ENCODE measurements at places on chromosomes 11 and 22. TPM values are rescaled to one million over a fixed set of nuclear protein-coding genes. Genes with fewer than 3 reads are reported as not detected.

GRCh38 chr22:19694696-19695095 lies 19.6 kb upstream of the SEPTIN5 start:
- H3K36me3 ChIP-seq: no peaks in the 10 kb centered on the region
- H3K4me1 ChIP-seq: peaks cover 3% of the 10 kb centered on the region
- no peak for DNase-seq
- no peaks in the 10 kb centered on the region for H3K27me3 ChIP-seq

- DNase-seq: no peak
- no peak overlapping the region for H3K4me3 ChIP-seq
- H3K36me3 ChIP-seq: peaks cover 23% of the 10 kb centered on the region
Observed at GRCh38 chr11:69086152-69087132, 37.7 kb downstream of the TPCN2 start.

DNA sequence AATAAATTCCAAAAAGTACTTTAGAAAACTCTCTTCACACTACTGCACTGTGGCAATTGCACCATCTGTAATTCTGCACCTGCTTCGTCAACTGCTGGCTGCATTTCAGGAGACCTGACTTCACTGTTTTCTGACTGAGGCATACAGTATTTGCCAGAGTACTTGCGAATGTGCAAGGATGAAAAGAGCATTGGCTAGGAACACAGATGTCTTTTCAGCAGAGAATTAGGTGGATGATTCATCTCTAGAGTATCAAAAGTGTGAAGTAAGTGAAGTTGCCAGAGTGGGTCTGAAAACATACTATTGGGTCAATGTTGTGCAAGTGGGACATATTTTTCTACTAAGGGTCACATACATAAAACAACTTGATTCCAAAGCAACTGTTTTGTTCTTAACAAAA lies 427.5 kb upstream of the CCDC90B start:
- no peak overlapping the region for H3K27ac ChIP-seq
- no peaks in the 10 kb centered on the region for H3K36me3 ChIP-seq
- H3K4me1 ChIP-seq: no peaks in the 10 kb centered on the region
- DNase-seq: no peak
- no peaks in the 10 kb centered on the region for H3K27me3 ChIP-seq
- no peak overlapping the region for H3K4me3 ChIP-seq

The OR2D2 gene
- 0.64 TPM for total RNA-seq

The EXPH5 gene
- 0.62 TPM for total RNA-seq

DNA sequence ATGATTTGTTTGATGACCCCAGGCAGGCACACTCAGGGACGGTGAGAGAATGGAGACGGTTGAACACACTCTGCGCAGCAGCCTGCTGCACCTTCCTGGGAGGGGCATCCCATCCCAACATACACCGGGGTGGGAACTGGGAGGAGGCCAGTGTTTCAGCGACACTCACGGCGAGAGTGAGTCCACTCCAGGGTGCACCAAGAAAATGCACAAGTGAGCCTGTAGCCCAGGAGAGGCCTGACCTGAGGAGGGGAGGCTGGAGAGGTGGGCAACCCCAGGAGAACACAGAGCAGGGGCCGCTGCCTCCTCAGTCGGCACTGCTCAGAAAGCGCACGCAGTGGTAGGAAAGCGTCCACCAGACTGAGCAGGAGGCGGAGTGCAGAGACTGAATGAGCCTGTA lies 54.5 kb downstream of the IGF2 start:
- H3K27ac ChIP-seq: no peak overlapping the region
- no peak overlapping the region for H3K4me3 ChIP-seq

The TBCEL gene
- 31.2 TPM for total RNA-seq

The TRIM6 gene
- 10.1 TPM for total RNA-seq

DNA sequence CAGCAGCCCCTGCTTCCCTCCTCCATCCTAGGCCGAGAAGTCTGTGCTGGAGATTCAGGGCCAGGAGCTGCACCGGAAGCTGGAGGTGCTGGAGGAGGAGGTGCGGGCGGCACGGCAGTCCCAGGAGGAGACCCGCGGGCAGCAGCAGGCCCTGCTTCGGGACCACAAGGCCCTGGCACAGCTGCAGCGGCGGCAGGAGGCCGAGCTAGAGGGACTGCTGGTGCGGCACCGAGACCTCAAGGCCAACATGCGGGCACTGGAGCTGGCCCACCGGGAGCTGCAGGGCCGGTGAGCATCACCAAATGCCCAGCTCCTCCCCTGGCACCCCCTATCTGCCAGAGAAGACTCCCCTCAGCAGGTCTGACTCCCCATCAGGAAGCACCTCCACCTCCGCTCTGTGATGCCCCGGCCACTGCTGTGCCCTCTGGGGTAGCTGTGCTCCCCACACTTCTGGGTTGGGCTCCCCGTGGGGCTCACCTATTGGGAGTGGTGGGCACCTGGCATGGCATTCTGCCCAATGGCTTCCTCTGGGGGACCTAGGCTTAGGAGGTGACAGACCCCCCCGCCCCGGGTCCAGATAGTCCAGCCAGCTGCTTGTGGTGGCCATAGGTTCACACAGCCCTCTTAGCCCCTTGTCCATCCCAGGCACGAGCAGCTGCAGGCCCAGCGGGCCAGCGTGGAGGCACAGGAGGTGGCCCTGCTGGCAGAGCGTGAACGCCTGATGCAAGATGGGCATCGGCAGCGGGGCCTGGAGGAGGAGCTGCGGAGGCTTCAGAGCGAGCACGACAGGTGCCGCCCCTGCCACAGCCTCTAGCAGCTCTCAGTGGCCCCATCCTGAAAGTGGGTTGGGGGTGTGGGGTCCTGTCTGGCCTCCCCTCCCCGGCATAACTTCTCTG lies 6.6 kb upstream of the RPS6KA4 start:
- no peak overlapping the region for H3K4me3 ChIP-seq
- peaks cover 5% of the 10 kb centered on the region for H3K27me3 ChIP-seq
- H3K4me1 ChIP-seq: peaks cover 10% of the 10 kb centered on the region
- no peak for DNase-seq
- no peaks in the 10 kb centered on the region for H3K36me3 ChIP-seq

The C11orf86 gene
- not detected for total RNA-seq

GRCh38 chr11:93525601-93526345 lies 17.4 kb downstream of the SMCO4 start:
- H3K36me3 ChIP-seq: peaks cover 4% of the 10 kb centered on the region
- H3K4me1 ChIP-seq: peaks cover 60% of the 10 kb centered on the region
- DNase-seq: no peak
- no peak overlapping the region for H3K27ac ChIP-seq
- peaks cover 4% of the 10 kb centered on the region for H3K27me3 ChIP-seq

DNA sequence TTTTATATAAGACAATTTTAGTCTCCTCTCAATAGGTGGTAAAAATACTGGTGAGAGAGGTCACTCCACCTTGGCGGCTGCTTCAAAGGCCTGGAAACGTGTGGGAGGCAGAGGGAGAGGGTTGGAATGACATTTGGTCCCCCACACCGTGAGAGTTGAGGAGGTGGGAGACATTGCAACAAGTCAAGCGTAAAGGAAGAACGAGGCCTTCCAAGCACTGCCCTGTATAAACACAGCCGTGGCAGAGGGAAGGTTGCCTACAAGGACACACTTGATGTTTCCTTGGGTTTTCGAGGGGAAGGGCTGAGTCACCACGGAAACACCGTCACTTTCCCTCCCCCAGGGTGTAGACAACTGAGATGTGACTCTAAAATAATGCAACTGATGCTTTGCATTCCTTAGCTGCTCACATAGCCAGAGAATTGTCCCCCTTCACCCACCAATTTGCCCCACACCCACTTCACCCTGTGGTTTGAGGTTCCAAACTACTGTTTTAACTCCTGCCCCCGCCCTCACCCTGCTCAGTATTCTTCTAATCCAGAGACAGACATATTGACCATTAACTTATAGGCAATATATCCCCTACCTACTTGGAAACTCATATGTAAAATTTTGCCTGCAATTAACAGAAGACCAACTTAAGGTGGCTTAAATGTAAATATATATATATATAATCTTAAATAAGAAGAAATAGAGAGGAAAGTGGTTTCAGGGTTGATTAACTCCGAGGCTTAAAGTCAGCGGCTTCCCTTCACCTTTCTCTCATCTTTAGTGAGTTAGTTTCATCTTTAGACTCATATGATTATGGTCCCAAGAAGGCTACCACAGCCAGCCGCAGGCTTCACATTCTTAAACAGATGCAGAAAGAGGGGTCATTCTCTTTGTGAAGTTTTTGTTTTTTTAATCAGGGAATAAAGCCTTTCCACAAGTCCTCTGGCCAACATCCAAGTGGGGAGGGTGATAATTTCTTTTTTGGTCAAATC lies 54.1 kb upstream of the BDNF start:
- H3K27ac ChIP-seq: no peak overlapping the region
- H3K36me3 ChIP-seq: no peaks in the 10 kb centered on the region
- H3K4me1 ChIP-seq: no peaks in the 10 kb centered on the region
- no peak overlapping the region for H3K4me3 ChIP-seq
- DNase-seq: no peak
- H3K27me3 ChIP-seq: no peaks in the 10 kb centered on the region

DNA sequence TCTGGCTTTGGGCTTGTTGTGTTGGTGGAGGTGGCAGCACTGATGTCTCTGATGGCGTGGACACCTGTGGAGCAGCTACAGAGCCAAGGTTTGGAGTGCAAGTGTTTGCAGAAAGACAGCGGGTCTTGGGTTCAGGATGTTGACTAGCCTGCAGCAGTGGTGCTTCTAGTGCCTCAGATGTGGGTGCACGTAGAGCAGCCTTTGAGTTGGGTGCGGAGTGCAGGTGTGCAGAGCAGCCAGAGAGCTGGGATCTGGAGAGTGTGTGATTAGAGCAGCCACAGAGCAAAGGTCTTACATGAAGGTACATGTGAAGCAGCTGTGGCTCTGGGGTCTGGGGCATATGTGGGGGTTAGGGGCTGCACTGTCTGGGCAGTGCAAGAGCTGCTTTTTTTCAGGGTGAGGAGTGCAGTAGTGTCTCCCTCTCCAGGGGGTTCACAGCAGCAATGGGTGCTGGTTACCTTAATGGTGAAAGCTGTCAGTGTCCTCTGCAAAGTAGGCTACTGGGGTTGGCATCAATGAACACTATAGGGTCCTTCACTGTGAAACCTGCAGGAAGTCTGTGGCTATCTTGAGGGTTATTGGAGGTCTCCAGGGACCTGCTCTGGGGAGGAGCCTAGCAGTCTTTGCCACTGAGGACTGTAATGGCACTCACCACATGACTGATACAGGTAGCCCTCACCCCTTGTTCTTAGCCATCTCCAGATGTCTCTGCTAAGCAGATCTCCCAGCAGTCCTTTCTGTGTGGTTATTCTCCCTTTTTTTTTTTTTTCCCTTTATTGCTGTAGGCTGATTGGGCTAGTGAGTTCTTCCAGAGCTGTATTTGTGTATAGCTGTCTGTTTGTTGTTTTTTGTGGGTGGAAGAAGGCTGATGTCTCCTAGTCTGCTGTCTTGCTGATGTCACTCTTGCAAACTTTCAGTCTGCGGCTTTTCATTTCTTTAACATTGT lies 14.3 kb downstream of the BIRC2 start:
- H3K4me1 ChIP-seq: peaks cover 6% of the 10 kb centered on the region
- H3K36me3 ChIP-seq: peaks cover 33% of the 10 kb centered on the region
- no peak for DNase-seq
- peaks cover 2% of the 10 kb centered on the region for H3K27me3 ChIP-seq
- H3K27ac ChIP-seq: no peak overlapping the region

DNA sequence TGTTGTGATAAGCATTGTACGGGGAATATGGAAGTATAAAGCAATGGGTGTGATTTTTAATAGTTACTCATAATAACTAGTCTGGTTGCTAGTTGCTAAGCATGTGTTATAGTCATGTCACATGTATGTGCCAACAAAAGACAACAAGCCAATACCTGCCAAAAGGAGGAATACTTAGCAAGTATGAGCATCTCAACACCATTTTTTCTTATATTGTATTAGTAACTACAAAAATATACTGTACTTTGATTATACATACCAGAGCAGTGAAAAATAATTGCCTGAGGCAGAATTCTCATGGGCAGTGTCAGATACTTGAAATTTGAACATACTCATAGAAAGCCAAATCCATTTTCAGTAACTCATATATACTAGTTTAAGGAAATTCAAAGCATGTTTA lies 62.4 kb upstream of the ALKBH3 start:
- no peak overlapping the region for H3K27ac ChIP-seq
- DNase-seq: no peak
- peaks cover 10% of the 10 kb centered on the region for H3K36me3 ChIP-seq
- H3K4me1 ChIP-seq: no peaks in the 10 kb centered on the region
- H3K4me3 ChIP-seq: no peak overlapping the region
- H3K27me3 ChIP-seq: no peaks in the 10 kb centered on the region

DNA sequence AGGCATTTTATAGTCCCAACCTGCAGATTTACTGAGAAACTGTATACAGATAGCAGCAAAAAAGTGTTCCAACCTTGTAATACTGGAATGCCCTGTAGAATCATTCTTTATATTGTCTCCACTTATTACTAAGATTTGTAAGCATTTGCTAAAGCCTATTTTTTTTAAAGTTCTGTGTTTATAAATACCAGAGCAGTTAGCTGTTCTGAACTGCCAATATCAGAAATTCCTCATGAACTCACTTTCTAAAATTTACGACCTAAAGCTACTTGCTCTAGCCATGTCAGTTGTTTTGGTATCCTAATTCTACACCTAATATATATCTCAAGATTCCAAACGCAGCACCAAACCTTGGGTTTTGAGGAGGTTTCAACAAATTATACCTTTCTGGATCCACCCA lies 103.2 kb downstream of the C11orf65 start:
- H3K27ac ChIP-seq: no peak overlapping the region
- H3K4me1 ChIP-seq: peaks cover 4% of the 10 kb centered on the region
- peaks cover 9% of the 10 kb centered on the region for H3K36me3 ChIP-seq
- H3K27me3 ChIP-seq: no peaks in the 10 kb centered on the region

- no peak overlapping the region for H3K4me3 ChIP-seq
- no peaks in the 10 kb centered on the region for H3K36me3 ChIP-seq
- H3K27me3 ChIP-seq: no peaks in the 10 kb centered on the region
- no peak overlapping the region for H3K27ac ChIP-seq
Observed at GRCh38 chr22:28893810-28894209, 10.4 kb downstream of the ZNRF3 start.

DNA sequence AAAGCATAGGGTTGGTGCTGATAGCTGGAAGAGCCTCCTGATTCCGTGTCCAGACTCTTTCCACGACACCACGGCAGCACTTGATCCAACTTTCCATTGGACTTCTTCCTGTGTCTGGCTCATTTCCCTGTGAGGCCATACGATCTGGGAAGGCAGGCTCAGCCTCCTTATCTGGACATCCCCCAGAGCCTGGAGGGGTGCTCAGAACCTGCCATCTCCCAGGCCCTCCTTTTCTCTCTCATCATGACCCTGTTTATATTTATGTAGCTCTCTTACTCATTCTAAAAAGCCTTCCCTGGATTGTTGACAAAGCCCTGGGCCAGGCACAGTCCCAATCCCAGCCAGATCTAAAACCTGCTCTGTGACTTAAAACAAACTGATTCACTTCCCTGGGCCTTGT lies 7.8 kb upstream of the BCL9L start:
- H3K4me1 ChIP-seq: peaks cover 15% of the 10 kb centered on the region
- no peak overlapping the region for H3K27ac ChIP-seq
- no peak for DNase-seq
- no peaks in the 10 kb centered on the region for H3K36me3 ChIP-seq
- H3K27me3 ChIP-seq: peaks cover 4% of the 10 kb centered on the region

- H3K4me3 ChIP-seq: no peak overlapping the region
- H3K27me3 ChIP-seq: peaks cover 19% of the 10 kb centered on the region
- peaks cover 31% of the 10 kb centered on the region for H3K4me1 ChIP-seq
- no peak overlapping the region for H3K27ac ChIP-seq
- no peak for DNase-seq
- H3K36me3 ChIP-seq: no peaks in the 10 kb centered on the region
Observed at GRCh38 chr11:61023966-61024295, 52.5 kb downstream of the CD6 start.

The SYTL2 gene
- total RNA-seq: 4.0 TPM

The ARFGAP2 gene
- total RNA-seq: 78.7 TPM

The ZFPL1 gene
- total RNA-seq: 25.9 TPM

GRCh38 chr11:27916541-27917100 lies 191.3 kb downstream of the KIF18A start:
- H3K36me3 ChIP-seq: no peaks in the 10 kb centered on the region
- H3K27me3 ChIP-seq: no peaks in the 10 kb centered on the region
- H3K4me3 ChIP-seq: no peak overlapping the region
- no peaks in the 10 kb centered on the region for H3K4me1 ChIP-seq
- DNase-seq: no peak

The PVALB gene
- not detected for total RNA-seq

Measured in endothelial cell (in vitro differentiated cells).